ENCODE measurements at places on chromosomes 6 and 20.

DNA sequence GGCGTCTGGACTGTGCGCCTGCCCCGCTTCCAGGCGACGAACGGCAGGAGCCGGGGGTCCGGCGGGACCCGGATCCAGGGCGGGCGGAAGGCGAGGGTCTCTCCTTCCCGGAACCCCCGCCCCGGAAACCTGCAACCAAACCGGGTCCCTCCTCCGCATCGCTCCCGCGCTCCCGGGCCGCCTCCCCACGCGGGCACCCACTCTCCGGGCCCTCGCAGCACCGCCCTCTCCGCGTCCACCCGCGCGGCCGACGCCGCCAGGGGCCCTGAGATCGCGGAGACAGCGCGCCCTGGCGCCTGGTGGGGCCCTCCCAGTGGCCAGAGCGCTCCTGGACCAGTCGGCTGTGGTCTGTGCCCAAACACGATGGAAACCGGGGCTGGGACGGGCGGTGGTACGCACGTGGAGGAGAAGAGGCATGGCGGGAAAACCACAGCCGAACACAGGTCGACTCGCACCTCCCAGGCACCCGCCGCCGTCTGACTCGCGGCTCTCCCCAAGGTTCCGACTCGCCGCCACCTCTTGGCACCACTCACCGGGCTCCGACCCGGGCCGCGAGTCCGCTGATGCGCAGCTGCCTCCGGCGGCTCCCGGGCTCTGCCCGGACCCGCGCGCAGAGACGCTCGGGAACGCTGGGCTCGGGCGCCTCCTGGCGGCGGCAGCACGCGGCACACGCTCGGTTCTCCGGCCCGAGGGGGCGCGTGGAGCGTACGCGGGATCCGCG is 7.9 kb downstream of the NKX2-2 start:
- DNase-seq: no peak

DNA sequence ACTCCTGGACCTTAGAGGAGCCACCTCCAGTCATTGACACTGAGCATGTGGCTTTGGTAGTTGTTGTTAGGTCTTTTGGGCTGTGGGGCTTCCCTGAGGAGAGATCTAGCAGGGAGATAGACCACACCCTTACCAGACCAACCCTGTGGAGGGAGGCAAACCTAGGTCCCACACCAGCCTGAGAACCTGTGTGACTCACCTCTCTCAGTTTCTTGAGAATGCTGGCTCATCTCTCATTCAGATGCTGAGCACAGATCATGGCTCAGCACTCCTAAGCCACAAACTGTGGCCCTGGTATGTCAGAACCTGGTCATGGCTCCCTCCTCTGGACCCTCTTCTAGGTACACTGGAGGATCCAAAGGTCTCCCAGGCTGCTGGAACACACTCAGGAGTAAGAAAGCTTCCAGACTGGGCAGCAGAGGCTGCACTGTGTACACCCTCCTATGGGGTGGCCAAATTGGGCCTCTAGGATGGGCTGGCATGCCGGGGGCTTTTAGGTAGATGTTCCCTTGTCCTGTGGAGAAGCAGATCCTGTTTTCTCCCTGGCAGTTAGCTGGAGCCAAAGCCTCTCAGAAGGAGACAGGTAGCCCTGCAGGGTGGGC is 1294.5 kb downstream of the KHDRBS2 start:
- no peak for DNase-seq

- DNase-seq: no peak
These were observed 1.1 kb downstream of the DDAH2 start for GRCh38 chr6:31727717-31728671.

DNA sequence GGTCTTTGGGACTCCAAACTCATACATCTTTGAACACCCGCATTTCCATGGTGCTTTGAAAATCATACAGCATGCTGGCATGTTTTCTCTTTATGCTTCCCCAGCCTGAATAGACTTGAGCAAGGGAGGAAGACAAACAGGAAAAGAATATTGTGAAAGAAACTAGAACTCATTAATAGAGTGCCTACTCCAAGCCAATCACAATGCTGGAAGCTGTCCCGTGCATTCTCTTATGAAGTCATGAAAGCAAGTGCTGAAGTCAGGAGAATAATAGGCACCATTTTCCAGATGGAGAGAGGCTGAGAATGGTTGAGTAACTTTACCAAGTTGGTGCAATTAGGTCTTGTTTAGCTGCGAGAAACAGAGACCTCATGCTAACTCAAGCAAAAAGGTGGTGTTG is 102.5 kb upstream of the PTPRT start:
- DNase-seq: no peak

DNA sequence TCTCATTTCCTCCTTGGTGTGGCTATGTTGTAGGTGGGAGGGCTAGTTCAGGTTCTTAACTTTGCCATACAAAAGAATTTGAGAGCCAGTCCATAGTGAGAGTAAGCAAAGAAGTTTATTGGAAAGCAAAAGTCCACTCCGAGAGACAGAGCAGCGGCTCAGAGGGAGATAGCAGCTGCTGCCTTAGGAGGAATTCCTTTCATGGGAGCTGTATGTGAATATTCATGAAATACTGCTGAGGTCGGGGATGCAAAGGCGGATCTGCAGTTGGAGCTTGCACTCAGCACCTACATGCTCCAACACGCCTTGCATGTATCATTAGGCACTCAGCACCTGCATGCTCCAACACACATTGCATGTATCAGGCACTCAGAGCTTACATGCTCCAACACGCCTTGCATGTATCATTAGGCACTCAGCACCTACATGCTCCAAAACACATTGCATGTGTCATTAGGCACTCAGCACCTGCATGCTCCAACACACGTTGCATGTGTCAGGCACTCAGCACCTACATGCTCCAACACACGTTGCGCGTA is 54.9 kb downstream of the CDH4 start:
- DNase-seq: no peak

GRCh38 chr20:61849376-61849775 is 216.3 kb downstream of the TAF4 start:
- DNase-seq: no peak

- no peak for DNase-seq
These were observed 520.0 kb upstream of the IRAK1BP1 start for GRCh38 chr6:78347191-78347916.

GRCh38 chr20:45818239-45818638 is 5.8 kb downstream of the UBE2C start:
- DNase-seq: no peak

DNA sequence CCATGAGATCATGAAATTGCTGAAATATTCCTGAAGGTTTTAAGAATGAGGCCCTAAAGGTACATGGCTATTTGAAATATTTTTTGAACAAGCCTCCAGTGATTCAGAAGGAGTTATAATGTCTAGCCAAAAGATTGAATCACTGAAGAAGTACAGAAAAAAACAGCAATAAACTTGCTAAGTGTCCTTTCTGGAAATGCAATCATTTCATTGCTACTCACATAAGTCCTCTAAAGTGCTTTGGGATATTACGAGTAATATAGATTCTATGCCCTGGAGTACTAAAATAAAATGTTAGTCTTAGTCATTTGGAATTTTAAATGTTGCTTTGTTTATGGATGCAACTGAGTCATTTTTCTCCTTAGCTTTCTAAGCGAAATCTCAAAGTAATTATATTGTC is 32.7 kb downstream of the CENPW start:
- no peak for DNase-seq

DNA sequence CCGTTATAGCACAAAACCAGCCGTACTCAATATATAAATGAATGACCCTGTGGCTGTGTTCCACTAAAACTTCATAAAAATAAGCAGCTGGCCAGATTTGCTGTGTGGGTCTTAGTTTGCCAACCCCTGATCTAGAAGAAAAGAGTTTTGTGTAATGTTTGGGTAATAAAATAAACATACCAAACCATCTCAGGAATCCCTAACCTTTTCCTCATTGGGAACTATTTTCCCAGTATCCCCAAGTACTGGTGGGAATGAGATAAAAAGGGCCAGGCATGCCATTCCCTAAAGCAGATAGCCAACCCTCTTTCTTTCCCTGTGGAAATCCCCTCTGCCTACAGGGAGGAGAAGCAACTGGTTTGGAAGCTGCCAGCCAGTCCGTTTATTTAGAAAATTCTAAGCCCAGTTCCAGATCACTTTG is 169.1 kb upstream of the AKAP12 start:
- no peak for DNase-seq

- no peak for DNase-seq
These were observed 177.7 kb downstream of the TSHZ2 start for GRCh38 chr20:53149890-53150205.

- no peak for DNase-seq
These were observed 10.8 kb downstream of the KIAA1755 start for GRCh38 chr20:38249536-38250310.

GRCh38 chr6:85795945-85796344 is 153.3 kb upstream of the SYNCRIP start:
- no peak for DNase-seq

- DNase-seq: no peak
These were observed 36.4 kb downstream of the CSNK2A1 start for GRCh38 chr20:507006-507758.

- DNase-seq: no peak
These were observed 17.8 kb upstream of the AAR2 start for GRCh38 chr20:36218380-36219064.

- DNase-seq: no peak
These were observed 52.8 kb downstream of the TOMM6 start for GRCh38 chr6:41840326-41840725.

- DNase-seq: no peak
These were observed 3.5 kb downstream of the SERPINB9 start for GRCh38 chr6:2899596-2899995.

DNA sequence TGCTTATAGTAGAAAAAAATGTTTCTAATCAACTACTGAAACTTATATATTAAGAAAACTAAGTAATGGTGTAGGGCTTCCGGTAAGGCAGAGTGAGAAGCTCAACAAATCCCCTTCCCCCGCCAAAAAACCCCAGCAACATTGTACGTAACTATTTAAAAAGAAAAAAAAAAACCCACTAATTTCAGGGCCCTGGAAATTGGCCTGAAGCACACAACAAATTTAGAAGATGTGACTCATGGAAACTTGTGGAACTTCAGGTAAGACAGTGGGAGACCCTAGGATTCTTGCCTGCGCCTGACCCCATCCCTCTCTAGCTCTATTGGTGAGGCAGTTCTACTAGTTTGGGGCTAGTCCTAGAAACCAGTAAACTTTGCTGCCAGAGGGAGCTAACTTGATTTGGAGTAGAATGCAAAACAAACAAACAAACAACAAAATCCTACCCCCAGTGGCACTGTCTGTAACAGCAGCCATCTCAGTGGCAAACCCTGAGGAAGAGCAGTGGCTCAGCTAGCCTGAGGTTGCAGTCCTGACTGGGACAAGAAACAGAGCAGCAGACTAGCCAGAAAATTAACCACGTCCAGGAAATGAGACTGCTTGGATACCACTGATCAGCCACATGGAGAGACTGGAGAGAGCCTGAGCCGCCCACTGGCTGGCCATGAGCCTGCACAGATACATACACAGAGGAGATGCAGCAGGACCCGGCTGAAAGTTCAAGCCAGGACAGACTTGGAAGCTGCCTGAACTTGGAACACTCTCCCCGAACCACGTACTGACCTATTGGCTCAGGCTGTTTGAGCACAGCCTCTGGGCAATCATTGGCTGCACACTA is 135.1 kb downstream of the TBXT start:
- no peak for DNase-seq

DNA sequence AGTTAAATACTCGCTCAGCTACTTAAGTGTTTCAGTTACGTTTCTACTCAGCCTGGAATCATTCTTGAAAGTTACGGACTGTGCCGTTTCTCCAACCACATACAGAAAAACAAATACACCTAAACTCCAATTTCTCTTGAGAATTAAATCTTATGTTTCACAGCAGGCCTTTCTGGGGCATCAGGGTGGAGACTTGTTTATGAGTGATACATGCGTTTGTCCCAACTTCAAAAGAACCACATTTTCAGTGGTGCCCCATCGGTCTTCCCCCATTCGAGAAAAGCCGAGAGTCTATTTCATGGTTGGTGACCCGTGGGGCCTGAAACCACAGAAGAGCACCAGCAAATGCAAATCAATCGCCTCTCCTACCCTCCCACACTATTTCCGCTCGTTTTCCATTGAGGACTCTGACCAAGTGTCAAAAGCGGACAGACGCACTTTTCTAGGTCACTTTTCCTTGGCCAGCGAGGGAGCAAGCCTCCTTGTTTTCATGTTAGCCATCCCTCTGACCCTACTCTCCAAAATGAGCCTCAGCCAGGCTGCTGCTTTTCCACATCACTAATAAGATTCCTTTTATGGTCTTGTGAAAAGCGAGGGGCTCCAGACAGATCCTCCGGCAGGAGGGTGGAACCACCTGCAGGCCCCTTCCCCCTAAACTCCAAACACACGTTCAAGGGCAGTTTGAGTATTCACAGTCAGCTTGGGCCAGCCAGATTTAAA is 3.1 kb downstream of the JAG1 start:
- no peak for DNase-seq

GRCh38 chr6:38587766-38588362 is 51.9 kb downstream of the BTBD9 start:
- no peak for DNase-seq

DNA sequence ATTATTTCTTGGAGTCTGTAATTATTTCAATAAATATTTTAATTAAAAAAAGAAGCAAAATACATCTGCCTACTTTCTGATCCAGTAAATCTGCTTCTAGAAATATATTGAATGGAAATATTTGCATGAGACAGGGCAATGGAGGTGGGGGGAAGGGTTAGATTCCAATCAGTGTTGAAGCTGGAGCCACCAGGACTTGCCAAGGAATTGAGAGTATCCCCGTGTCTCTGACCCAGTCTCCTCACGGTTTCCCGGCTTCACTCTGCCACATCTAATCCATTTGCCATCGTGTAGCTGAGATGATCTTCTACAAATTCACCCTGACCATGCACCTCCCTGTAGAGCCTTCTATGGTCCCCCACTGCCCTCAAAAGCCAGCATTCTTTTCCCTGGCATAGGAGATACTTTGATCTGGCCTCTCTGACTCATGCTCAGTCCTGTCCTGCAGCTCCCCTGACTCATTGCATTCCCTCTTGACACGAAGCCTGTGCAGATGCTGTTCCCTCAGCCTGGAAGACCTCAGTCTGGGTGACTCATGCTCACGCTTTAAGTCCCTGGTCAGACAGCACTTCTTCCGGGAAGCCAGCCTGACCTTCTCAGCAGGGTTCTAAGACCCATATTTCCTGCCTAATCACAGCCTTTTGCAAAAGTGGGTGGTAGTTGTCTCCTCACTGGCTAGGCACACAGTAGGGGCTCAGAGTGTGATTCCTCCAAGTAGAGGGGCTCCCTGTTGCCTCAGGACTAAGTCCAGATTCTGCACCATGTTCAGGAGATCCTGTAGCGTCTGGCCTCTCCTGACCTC is 23.0 kb upstream of the FKBP1A start:
- DNase-seq: no peak

DNA sequence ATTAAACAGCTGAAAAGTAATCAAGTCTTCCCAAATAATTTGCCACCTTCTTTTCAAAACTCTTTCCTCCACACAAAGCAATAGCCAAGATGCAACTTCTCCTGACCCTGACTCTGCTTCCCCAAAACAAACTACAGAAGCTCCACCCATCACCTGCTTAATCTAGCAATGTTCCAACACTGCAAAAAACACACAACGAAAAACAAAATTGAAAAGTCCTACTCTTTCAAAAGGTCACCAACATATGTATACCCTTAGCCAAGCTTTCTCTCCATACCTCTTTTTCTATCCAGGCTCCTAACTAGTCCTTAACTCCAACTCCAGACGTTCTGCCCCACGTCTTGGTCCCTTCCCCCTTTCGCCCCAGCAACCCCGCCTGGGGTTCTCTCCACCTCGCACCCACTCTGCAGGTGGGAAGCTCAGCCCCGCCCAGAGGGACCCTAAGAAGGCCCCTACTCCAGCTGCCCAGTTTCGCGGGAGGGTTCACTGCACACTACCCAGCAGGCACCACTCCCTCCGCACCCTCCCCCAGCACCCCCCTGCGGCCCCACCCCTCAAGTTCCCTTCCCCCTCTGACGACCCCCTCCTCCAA is 717 bp downstream of the CSNK2A1 start:
- no peak for DNase-seq
